NCI-H446 treated with DMSO at 0.1 percent for 48 hours (cell line): ENCODE measurements at places on chromosomes 16 and 17.

DNA sequence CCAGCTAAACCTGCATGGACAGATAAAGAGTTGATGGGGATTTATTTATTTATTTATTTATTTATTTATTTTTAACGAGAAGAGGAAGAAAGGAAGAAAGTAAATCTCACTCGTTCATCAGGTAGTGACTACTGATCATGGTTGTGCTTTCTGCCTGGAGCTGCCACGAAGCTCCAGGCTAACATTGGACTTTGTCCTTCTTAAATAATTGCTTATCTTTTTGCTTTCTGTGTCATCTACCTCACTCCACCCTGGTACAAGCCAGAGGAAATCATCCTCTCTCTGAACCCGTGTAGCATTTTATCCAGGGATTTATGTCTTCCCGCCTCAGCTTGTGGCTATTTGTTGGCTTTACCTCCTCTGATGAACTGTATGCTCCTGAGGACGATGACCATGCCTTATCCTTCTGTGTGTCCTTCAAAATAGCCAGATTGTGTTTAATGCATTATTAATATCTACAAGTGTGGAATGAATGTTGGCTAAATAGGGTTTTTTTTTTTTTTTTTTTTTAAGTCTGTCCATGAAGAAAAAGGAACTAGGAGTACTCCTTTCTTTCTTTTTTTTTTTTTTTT, 8.0 kb upstream of the SLC12A3 start:
- DNase-seq = no peak

DNA sequence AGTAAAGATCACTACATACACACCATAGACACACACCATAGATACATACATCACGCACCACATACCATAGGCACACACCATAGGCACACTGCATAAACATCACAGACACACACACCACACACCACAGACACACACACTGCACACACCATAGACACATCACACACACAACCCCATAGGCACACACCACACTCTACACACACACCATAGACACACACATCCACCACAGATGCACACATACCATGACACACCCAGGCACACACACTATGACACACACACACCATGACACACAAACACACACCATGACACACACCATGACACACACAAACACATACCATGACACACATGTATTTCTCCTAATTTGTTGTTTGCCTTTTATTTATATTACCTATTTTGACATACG, 14.1 kb downstream of the TBC1D16 start:
- DNase-seq = no peak

DNA sequence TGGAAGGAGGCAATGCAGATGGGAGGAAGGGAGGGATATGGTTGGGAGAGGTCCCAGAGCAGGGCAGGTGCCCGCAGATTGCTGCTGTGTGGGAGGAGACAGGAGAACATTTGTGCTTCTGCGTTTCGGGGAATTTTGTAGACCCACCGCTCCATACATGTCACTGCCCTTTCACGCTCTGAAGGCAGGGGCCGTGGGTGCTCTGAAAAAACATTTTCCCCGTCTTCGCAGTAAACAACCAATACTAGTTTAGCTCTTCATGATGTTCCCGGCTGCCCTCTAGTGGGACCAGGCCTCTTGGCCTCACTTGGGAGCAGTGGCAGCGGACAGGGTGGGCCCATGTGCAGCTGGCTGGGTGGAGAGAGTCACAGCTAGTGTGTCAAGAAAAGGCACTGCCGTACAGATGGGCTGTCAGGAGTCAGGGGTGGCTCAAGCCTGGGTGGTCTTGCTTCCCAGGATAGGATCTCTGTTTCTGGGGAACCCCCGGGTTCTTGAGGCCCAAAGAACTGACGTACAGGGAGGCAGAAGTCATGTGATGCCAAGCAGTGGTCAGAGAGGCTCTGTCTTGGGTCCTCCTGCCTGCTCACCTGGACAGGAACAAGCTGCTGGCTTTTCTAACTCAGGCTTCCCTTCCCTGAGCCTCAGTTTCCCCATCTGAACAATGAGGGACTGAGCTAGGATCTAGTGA, 46.5 kb upstream of the CPNE2 start:
- DNase-seq = no peak

GRCh38 chr17:55224746-55225145, 40.0 kb upstream of the HLF start:
- no peak for DNase-seq

GRCh38 chr16:67241008-67241900, 6.0 kb downstream of the FHOD1 start:
- DNase-seq = no peak

DNA sequence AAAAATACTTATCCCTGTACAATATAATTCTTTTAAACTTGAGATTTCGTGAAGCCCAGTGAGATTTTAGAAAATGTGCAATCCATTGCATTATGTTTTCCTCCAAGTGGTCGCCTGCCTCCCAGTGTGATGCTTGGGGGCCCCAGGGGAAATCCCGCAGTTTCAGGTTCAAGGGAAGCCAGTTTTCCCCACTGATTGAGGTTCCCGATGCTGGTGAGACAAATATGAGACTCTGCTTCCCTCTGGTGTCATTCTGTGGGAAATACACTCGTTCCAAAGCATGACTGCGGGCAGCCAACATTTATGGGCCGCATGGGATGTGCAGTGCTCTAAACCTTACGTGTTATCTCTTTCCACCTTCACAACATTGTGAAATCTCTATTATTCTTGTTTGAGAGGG, 200.8 kb downstream of the PRKCB start:
- no peak for DNase-seq

DNA sequence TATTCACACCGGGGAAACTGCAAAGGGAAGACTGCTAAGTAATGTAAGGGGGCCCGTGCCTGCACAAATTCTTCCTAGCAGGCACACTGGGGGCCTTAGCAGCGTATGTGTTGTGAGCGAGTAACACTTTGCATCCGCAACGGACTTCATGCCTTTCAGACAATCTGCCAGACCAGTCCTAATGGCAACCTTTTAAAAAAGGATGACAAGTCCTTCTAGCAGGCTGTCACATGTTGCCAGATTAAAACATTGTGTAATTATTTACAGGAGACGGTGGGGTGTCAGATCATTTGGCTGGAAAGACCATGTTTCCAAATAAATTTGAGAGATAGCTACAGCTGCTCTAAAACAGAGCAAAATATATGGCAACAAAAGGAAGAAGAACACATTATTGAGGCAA, 46.1 kb downstream of the CPPED1 start:
- DNase-seq = no peak

DNA sequence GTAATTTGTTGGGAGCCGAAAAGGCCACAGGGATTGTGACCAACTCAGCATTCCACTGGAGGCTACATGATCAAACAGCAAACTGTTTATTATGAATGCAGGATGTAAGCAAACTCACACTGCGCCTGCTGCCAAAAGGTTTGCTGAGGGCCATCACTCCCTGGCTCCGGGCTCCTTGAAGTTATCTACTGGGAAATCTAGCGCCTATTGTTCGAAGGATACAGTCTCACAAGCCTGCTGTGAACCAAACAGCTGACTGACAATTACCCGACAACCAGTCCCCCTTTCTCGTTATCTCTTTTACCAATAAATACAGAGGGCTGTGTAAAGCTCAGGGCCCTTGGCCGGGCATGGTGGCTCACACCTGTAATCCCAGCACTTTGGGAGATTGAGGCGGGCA, 52.5 kb downstream of the BCL7C start:
- no peak for DNase-seq

- DNase-seq = peak; percentile 91
These were observed 140.6 kb downstream of the CDK5R1 start for GRCh38 chr17:32627239-32627996.

DNA sequence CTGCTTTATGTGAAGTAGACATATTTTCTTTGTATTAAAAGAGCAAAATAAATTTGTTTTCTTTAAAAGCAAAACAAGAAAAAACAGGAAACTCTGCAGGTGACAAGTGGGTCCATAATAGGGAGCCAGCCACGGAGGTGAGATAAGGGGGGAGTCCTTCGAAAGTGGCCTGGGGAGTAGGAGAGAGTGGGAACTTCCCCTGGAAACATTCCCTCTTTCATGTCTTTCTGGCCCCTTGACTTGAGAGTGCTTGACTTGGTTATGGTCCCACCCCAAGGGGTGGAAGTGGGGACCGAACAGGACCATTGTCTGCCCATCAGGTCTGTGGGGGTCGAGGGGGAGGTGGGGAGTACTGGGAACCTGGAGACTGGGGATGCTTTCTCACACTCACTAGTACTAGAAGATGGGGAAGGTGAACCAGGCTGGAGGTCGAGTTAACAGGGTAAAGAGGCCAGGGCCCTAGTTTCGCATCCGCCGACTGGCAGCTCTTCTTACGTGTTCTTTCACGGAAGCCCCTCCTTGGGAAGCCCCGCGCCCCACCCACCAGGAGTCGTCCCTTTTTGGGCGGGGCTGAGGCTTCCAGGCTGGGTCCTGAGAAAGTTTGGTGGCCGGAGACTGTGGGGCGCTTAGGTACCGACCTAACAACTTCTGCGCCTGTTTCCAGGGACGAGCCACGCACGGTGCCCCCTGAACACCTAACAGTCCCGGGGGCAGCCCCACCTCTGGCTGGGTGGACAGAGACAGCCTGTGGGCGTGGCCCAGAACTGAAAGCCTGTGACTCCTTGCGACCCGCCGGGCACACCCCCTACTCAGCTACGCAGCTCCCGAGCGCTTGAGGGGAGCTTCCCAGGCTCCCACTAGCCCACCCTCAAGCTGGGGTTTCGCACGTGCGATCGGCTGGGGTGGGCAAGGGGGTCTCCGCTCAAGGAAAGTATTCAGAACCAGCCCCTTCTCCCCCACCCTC, 790 bp downstream of the TRADD start:
- no peak for DNase-seq

DNA sequence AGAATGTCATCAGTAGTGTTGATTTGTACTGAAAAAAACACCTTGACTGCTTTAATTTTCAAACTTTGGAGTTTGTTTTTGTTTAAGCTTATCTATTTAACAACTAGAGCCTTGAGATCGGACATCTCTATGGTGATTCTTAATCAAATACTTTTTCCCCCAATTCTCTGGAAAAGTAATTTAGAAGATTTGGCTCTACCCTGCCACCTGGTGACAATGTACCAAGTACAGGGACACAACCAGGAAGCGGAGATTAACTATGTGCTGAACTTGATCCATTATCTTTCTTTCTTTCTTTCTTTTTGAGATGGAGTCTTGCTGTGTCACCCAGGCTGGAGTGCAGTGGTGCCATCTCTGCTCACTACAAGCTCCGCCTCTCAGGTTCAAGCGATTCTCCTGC, 30.8 kb downstream of the USP43 start:
- no peak for DNase-seq

DNA sequence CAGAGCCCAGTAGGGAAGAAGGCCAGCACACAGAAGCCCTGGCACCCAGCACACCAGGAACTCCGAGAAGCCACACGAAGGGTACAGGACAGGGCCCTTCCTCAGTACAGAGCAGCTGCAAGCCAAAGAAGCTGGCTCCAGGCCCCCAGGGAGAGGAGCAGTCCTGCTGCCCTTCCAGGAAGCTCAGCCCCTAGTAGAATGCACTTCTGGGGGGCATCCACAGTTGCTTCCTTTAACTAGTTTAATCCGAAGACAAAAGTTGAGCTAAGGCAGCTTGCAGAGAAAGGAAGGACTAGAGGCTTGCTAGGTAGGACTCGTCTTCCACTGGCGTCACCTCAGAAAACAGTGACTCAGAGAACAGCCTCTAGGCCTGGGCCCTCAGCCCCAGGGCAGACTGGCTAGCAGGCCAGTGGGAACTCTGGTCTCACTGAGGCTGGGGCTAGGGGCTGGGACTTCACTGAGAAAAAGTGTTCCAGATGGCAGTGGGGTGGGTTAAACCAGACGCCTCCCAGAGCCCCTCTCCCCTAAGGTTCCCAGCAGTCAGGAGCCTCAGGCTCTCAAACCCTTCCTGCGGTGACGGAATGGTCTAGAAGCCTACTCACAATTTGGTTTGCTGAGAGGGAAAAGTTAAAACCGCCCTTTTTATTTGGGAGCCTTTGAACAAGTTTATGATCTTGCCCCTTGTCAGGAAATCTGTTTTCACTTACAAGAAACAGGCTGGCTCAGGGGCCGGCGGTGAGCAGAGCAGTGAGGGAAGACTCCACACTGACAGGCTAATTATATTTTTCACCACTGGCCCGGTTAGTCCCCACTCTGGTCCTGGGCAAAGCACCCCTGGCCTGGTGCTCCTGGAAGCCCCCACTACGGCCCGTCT, 41.4 kb downstream of the ACTG1 start:
- no peak for DNase-seq

DNA sequence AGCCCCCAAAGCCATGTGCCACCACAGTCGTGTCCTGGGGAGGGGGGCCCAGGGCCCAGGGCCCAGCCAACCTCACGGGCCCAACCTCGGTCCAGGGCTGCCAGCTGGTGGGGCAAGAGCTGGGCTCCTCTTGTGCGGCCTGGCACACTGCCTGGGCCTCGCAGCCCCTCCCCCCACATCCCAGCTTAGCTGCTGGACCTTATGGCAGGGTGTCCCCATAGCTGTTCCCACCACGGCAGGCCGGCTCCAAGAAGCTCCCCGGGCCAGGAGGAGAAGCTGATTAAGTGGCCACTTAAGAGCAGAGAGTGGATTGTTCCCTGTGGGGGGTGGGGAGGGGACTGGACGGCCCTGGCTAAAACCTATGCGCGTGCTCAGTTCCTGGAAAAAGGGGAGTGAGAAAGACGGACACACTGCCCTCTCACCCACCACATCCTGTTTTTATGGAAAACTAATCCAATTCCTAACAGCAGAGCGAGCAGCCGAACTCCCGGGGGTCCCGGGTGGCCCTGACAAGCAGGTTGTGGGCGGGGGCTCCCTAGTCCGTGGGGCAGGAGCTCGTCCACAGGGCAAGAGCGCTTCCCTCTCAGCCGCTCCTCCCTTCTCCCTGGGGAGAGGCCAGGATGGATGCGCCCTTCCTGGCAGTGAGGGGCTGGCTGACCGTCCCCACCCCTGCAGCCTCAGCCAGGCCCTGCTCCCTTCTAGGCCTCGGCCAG, 16.8 kb downstream of the PIEZO1 start:
- no peak for DNase-seq

GRCh38 chr17:75152922-75153779, 1.2 kb downstream of the JPT1 start:
- DNase-seq = peak; percentile 23

DNA sequence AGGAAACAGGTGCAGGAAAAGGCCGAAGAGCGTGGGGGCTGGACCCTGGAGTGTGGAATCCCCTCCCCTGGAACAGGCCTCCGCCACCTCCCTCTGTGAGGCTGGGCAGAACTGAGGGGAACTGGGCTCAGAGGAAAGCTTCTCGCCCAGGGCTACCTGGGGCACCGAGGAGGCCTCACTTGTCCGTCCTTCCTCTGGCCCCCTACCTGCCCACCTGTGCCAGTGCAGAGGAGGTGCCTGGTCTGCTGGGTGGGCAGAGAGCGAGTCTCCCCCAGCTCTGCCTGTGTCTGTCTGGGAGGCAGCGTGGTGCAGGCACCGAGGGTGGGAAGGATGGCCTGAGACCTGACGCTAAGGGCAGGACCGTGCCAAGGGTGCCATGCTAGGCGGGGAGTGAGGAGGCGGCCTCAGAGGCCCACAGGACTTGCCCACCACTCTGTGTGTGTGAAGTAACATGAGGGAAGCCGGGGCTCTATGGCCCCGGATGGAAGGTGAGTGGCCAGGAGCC, 42.2 kb downstream of the ZFPM1 start:
- DNase-seq = no peak

GRCh38 chr17:4519361-4519788, 20.7 kb downstream of the SPNS2 start:
- no peak for DNase-seq
